Thoracic aorta (tissue), 2 donors: ENCODE measurements at places on chromosomes 16 and 17. TPM values are rescaled to one million over a fixed set of nuclear protein-coding genes. Genes with fewer than 3 reads are reported as not detected.

- no peak overlapping the region for H3K4me3 ChIP-seq
- H3K4me1 ChIP-seq: peaks cover 63% of the 10 kb centered on the region
- no peaks in the 10 kb centered on the region for H3K27me3 ChIP-seq
- H3K36me3 ChIP-seq: no peaks in the 10 kb centered on the region
Observed at GRCh38 chr16:50188619-50189136, 35.6 kb downstream of the TENT4B start.

DNA sequence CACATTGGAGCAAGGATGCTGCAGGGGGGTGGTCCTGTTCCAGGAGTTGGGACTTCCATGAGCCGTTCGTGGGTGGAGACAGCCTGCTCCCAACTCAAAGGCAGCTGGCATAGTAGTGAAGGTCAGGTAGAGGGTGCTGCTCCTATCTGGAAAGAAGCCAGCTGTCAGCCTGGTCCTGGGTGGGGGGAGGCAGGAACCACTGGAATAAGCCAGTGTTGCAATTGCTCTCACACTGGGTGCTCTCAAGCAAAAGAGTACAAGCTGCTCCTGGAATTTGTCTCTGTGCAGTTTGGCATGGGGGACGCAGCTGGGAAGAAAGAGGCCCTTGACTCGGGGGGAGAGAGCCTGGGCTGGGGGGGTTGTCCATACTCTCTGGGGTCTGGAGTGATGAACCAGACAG lies 8.7 kb downstream of the CACNG5 start:
- no peak overlapping the region for H3K27ac ChIP-seq
- no peaks in the 10 kb centered on the region for H3K27me3 ChIP-seq
- H3K4me1 ChIP-seq: no peaks in the 10 kb centered on the region
- no peak overlapping the region for H3K4me3 ChIP-seq

DNA sequence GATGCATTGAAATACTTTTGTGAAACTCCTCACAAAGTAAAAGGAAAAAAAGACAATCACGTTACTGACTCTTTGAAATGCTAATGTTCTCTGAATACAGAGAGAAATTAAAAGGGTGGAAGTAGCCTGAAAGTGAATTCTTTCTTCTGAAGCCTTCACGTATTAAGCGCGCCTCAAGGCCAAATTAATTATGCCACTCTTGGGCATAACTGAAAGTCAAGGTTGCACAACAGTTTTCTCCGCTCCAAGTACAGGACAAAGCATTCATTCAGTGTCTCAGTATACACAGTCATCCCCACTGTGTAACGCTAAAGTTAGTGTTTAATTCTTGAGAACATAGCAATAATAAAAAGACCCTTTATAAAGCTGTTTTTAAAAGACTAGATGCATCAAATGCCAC lies 21.5 kb downstream of the PARN start:
- no peaks in the 10 kb centered on the region for H3K27me3 ChIP-seq
- no peak overlapping the region for H3K4me3 ChIP-seq
- peaks cover 51% of the 10 kb centered on the region for H3K36me3 ChIP-seq

- peaks cover 17% of the 10 kb centered on the region for H3K4me1 ChIP-seq
- no peak overlapping the region for H3K27ac ChIP-seq
- no peaks in the 10 kb centered on the region for H3K36me3 ChIP-seq
- peak overlapping the region; percentile 59 for H3K4me3 ChIP-seq
Observed at GRCh38 chr17:80024206-80024972, 11.3 kb downstream of the TBC1D16 start.

DNA sequence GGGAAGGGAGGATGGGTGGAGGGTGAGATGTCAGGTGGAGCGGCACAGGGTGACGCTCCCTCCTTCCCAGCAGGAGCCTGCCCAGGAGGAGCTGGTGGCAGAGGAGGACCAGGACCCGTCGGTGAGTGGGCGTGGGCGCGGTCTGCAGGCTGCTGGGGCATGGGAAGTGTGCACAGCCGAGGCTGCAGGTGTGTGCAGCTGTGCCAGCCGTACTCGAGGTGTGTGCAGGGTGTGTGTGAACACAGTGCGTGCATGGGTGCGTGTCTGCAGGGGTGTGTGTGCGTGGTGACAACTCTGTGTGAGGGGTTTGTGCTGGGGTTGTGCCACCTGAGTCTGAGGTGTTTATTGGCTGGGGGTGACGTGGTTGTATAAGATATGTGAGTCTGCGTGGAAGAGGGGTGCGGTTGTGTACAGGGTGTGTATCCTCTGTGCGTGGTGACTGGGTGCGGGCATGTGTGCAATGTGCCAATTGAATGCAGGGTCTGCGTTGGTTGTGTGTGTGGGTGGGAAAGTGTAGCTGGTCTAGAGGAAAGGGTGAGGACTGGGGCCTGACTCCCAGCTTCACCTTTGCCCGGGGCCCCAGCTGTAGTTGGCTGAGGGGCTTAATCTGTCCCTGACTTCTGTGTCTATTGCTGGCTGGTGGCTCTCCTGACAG lies 670 bp downstream of the TNFSF12 start:
- peaks cover 3% of the 10 kb centered on the region for H3K36me3 ChIP-seq
- no peaks in the 10 kb centered on the region for H3K27me3 ChIP-seq

GRCh38 chr17:78714534-78714933 lies 67.5 kb downstream of the CYTH1 start:
- H3K27ac ChIP-seq: no peak overlapping the region
- H3K4me3 ChIP-seq: no peak overlapping the region
- no peak for DNase-seq

DNA sequence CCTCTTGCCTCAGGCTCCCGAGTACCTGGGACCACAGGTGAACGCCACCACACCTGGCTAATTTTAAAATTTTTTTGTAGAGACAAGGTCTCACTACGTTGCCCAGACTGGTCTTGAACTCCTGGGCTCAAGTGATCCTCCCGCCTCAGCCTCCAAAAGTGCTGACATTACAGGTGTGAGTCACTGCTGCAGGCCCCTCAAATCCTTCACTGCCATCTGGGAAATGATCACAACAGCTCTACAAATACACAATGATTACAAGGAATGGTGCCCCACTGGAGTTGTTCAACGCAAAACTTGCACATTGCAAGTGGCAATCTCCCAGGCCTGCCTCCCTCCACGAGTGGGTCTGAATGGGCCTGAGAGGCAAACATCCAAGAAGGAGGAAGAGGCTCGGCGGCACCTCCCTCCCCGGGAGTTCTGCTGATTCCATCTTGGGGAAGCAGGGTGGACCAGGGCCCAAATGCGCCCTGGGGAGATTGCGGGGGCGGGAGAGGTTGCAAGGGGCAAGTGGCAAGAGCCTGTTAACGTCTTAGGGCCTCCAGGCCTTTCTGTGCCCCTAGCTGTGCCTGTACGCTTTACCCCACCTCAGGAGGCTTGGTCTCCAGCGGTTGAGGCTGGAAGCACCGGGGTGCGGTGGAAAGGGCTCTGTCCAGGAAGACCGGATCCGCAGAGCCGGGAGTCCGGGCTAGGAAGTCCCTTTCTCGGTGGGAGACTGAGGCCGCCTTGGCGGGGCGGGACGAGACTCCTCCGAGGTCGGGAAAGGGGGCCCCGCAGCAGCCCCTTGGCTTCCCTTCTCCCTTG lies 656 bp upstream of the IGFBP4 start:
- H3K4me3 ChIP-seq: peak overlapping the region; percentile 83
- H3K27ac ChIP-seq: peak overlapping the region; percentile 78
- peaks cover 49% of the 10 kb centered on the region for H3K4me1 ChIP-seq
- H3K36me3 ChIP-seq: no peaks in the 10 kb centered on the region
- DNase-seq: no peak
- no peaks in the 10 kb centered on the region for H3K27me3 ChIP-seq

CCL3 gene
- total RNA-seq: 42.9 TPM
